Endothelial cell of umbilical vein (primary cell): ENCODE measurements at places on chromosomes 7 and 10.

- no peak overlapping the region for H3K4me3 ChIP-seq
- H3K36me3 ChIP-seq: no peaks in the 10 kb centered on the region
- peak; percentile 70 for DNase-seq
- peaks cover 3% of the 10 kb centered on the region for H3K4me1 ChIP-seq
These were observed 109.4 kb downstream of the SUGCT start for GRCh38 chr7:40244226-40244625.

DNA sequence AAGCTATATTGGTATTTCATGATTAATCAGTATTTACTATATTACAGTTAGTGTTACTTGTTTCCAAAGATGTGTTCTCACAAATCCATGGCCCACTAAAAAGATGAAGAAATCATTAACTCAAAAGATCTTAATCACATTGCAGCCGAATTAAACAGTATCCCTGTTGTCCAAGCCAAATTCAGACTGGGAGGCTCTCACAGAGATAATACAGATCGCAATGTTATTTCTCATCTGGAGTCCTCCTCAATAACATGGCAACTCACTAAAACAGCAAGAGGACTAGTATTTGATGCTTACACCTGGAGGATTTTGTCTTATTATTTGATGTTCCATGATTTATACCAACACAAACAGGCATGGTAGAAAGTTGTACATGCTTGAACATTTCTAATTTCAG is 23.4 kb downstream of the CYP51A1 start:
- H3K36me3 ChIP-seq: peaks cover 24% of the 10 kb centered on the region
- no peak overlapping the region for H3K4me3 ChIP-seq
- DNase-seq: no peak
- H3K4me1 ChIP-seq: no peaks in the 10 kb centered on the region
- H3K27me3 ChIP-seq: no peaks in the 10 kb centered on the region
- no peak overlapping the region for H3K27ac ChIP-seq

DNA sequence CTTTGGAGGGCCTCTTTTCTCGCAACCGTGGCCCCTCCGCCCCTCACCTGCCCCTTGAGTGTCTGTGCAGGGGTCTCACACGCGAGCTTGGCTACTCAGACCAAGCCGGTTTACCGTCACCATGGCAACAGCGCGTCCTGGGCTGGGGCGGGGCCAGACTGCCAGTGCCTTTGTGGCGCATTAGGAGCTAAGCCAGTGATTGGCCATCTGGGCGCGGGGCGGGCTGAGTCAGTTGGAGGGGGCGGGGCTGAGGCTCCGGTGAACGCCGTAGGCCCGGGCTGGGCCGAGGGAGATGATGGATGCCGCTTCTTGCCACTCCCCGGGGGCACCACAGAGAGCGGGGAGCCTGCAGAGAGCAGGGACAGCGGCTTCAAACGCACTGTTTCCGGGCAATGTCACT is 48.7 kb upstream of the FXYD4 start:
- H3K4me1 ChIP-seq: peaks cover 2% of the 10 kb centered on the region
- H3K27me3 ChIP-seq: no peaks in the 10 kb centered on the region
- DNase-seq: peak; percentile 69
- H3K4me3 ChIP-seq: no peak overlapping the region
- no peak overlapping the region for H3K27ac ChIP-seq
- no peaks in the 10 kb centered on the region for H3K36me3 ChIP-seq

DNA sequence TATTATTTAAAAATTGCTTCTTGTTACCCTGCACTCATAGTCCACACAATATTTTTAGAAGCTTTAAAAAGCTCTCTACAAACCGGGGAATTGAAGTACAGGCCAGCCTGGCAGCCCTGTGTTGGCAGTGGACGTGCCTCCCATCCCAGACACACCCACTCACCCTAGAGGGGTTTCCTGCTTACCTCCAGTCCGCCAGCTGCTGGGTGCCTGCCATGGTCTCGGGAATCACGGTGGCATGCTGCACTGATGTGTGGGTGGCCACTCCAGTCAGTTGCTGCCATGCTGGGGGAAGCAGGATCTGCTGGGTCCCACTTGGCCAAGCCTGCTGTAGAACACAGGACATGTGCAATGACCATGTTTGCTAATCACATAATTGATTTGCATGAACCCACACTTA is 80.4 kb downstream of the CLEC2L start:
- no peaks in the 10 kb centered on the region for H3K27me3 ChIP-seq
- no peak overlapping the region for H3K27ac ChIP-seq
- no peaks in the 10 kb centered on the region for H3K4me1 ChIP-seq
- no peak overlapping the region for H3K4me3 ChIP-seq
- H3K36me3 ChIP-seq: peaks cover 19% of the 10 kb centered on the region

- H3K4me3 ChIP-seq: no peak overlapping the region
- H3K4me1 ChIP-seq: no peaks in the 10 kb centered on the region
- H3K27me3 ChIP-seq: peaks cover 18% of the 10 kb centered on the region
- H3K36me3 ChIP-seq: no peaks in the 10 kb centered on the region
These were observed 30.8 kb downstream of the LSMEM1 start for GRCh38 chr7:112511451-112512202.

- H3K36me3 ChIP-seq: no peaks in the 10 kb centered on the region
- no peak for DNase-seq
- H3K27me3 ChIP-seq: peaks cover 4% of the 10 kb centered on the region
- no peaks in the 10 kb centered on the region for H3K4me1 ChIP-seq
These were observed 1.2 kb upstream of the BLNK start for GRCh38 chr10:96272316-96273280.

DNA sequence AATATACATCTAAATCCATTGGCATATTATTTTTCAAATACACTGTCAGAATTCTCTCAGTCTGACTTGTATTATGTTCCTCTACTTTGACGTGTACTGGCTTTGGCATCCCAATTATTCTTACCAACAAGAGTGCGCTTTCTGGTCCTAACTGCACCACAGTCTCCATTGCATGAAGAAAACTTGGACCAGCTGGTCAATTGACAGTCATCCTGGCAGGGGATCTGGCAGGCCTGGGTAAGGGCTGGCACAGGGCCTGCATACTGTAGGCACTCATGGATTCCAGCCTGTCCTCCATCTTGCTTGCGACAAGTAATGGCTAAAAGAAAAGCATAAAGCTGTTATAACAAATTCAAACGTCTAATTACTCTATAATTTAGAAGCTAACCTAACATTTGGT is 384.9 kb downstream of the THSD7A start:
- peaks cover 22% of the 10 kb centered on the region for H3K4me1 ChIP-seq
- no peak overlapping the region for H3K27ac ChIP-seq

- peaks cover 3% of the 10 kb centered on the region for H3K4me1 ChIP-seq
- peaks cover 36% of the 10 kb centered on the region for H3K36me3 ChIP-seq
- no peak for DNase-seq
- H3K27ac ChIP-seq: no peak overlapping the region
- H3K4me3 ChIP-seq: no peak overlapping the region
- no peaks in the 10 kb centered on the region for H3K27me3 ChIP-seq
These were observed 50.9 kb downstream of the SND1 start for GRCh38 chr7:127702938-127703337.

DNA sequence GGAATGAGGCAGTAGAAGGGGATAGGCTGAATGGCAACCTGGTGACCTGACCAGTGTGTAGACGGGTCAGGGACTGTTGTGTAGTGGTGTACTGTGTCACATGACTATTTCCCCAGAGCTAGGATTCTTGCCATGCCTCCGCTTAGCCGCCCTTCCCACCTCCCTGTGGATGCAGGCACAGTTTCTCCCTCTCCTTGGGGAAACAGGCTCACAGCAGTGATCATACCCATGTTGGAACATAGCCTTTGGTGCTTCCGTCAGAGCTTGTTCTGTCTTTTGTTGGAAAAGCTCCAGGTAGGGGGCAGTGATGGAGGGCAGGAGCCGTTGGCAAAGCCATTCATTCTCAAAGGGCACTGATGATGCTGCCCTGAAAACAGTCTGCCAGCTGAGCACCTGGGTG is 44.3 kb downstream of the OGDH start:
- no peak overlapping the region for H3K4me3 ChIP-seq
- no peak overlapping the region for H3K27ac ChIP-seq
- H3K27me3 ChIP-seq: no peaks in the 10 kb centered on the region
- no peaks in the 10 kb centered on the region for H3K4me1 ChIP-seq
- peaks cover 8% of the 10 kb centered on the region for H3K36me3 ChIP-seq
- DNase-seq: no peak

GRCh38 chr7:39509436-39509835 is 56.8 kb upstream of the YAE1 start:
- no peaks in the 10 kb centered on the region for H3K4me1 ChIP-seq
- no peaks in the 10 kb centered on the region for H3K27me3 ChIP-seq
- no peak overlapping the region for H3K27ac ChIP-seq
- no peaks in the 10 kb centered on the region for H3K36me3 ChIP-seq
- DNase-seq: no peak

GRCh38 chr7:137592232-137592896 is 248.8 kb upstream of the PTN start:
- no peaks in the 10 kb centered on the region for H3K36me3 ChIP-seq
- H3K4me3 ChIP-seq: no peak overlapping the region
- peaks cover 10% of the 10 kb centered on the region for H3K4me1 ChIP-seq
- DNase-seq: peak; percentile 85
- H3K27ac ChIP-seq: peak overlapping the region; percentile 83

DNA sequence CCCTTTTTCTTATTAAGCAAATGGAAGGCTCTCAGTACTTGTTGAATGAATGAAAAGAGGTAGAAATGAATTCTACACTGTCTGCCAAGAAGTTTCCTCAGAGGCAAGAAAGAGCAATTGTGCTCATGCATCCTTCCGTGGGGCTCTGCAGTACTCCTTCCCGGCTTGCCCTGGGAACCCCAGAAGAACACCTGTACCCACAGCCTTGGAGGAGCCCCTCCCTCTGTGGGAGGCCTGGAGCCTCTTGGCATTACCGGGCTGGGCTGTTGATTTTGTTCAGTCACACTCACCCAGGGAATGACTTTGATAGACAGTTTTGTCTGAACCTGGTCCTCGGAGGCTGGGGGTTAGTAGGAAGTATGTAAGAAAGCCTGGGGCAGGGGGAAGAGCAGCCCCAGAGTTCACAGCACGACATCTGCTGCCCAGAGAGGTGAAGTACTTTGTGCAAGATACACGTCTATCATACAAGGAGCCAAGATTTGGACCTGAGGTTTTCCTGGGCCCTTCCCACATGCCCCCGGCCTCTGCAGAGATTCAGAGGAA is 134.8 kb upstream of the GDF10 start:
- H3K4me3 ChIP-seq: no peak overlapping the region
- H3K36me3 ChIP-seq: no peaks in the 10 kb centered on the region
- no peak for DNase-seq
- no peaks in the 10 kb centered on the region for H3K27me3 ChIP-seq
- H3K27ac ChIP-seq: no peak overlapping the region
- no peaks in the 10 kb centered on the region for H3K4me1 ChIP-seq

GRCh38 chr10:71755179-71755879 is 18.0 kb downstream of the VSIR start:
- no peaks in the 10 kb centered on the region for H3K4me1 ChIP-seq
- no peak overlapping the region for H3K27ac ChIP-seq
- no peaks in the 10 kb centered on the region for H3K36me3 ChIP-seq
- H3K27me3 ChIP-seq: peaks cover 9% of the 10 kb centered on the region
- no peak overlapping the region for H3K4me3 ChIP-seq
- DNase-seq: no peak

DNA sequence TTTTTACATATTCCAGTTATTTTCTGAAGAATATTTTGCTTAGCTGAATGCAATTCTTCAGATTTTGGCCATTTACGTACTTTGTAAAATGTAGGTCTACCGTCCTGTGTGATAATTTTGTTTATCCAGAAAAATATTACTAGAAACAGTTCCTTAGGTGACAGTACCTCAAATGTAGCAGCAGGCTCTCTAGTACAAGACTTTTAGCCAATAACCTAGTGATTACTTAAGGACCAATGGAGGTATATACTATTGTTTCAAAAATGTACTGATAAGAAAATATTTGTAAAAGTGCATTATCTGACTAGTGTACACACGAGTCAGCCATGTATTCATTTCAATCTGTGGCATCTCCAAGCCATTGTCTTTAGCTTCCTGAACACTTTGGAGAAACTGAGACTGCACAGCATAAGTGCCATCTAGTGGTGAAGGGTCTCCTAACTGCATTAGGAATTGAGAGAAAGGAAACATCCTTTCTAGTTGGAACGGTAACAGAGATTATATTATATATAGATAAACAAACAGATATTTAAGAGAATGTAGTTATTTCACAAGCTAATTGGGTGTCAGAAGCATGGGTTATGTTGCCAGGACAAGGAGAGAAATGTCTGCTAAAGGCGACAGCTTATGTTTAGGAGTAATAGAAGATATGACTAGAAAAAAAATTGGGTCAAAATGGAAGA is 23.7 kb downstream of the RTKN2 start:
- H3K27ac ChIP-seq: no peak overlapping the region
- no peaks in the 10 kb centered on the region for H3K27me3 ChIP-seq
- no peaks in the 10 kb centered on the region for H3K36me3 ChIP-seq
- H3K4me3 ChIP-seq: no peak overlapping the region
- peaks cover 17% of the 10 kb centered on the region for H3K4me1 ChIP-seq

GRCh38 chr7:20393616-20394015 is 62.9 kb downstream of the ITGB8 start:
- no peaks in the 10 kb centered on the region for H3K27me3 ChIP-seq
- H3K4me3 ChIP-seq: no peak overlapping the region
- no peak overlapping the region for H3K27ac ChIP-seq
- H3K4me1 ChIP-seq: no peaks in the 10 kb centered on the region

GRCh38 chr7:155427411-155428038 is 30.4 kb upstream of the EN2 start:
- H3K27ac ChIP-seq: no peak overlapping the region
- no peak overlapping the region for H3K4me3 ChIP-seq
- H3K4me1 ChIP-seq: no peaks in the 10 kb centered on the region

DNA sequence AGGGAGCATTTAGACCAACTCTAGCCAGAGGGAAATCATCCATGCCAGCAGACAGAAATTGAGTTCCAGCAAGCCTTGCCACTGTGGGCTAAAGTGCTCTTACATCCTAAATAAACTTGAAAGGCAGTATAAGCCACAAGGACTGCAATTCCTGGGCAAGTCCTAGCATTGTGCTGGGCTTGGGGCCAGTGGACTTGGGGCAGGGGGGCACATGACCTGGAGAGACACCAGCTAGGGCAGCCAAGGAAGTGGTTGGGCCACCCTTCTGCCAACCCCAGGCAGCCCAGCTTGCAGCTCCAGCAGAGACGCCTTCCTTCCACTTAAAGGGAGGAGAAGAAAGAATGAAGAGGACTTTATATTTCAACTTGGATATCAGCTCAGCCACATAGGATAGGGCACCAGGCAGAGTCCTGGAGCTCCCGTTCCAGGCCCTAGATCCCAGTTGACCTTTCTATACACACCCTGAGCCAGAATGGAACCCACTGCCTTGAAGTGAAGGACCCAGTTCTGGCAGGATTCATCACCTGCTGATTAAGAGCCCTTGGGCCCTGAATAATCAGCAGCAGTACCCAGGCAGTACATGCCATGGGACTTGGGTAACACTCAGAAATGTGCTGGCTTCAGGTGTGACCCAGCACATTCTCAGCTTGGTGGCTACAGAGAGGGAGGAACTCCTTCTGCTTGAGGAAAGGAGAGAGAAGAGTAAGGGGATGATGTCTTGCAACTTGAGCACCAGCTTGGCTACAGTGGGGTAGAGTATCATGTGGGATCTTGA is 153.0 kb downstream of the GNAI1 start:
- H3K36me3 ChIP-seq: no peaks in the 10 kb centered on the region
- H3K4me3 ChIP-seq: no peak overlapping the region
- H3K27ac ChIP-seq: no peak overlapping the region
- H3K4me1 ChIP-seq: no peaks in the 10 kb centered on the region
- H3K27me3 ChIP-seq: no peaks in the 10 kb centered on the region

GRCh38 chr7:55343860-55344606 is 21.1 kb upstream of the LANCL2 start:
- H3K27me3 ChIP-seq: no peaks in the 10 kb centered on the region
- H3K4me1 ChIP-seq: peaks cover 11% of the 10 kb centered on the region
- no peak for DNase-seq
- H3K27ac ChIP-seq: no peak overlapping the region
- H3K36me3 ChIP-seq: no peaks in the 10 kb centered on the region
